Progenitor cell of endocrine pancreas (in vitro differentiated cells): ENCODE measurements at places on chromosomes 13 and 19. TPM values are rescaled to one million over a fixed set of nuclear protein-coding genes. Genes with fewer than 3 reads are reported as not detected.

GRCh38 chr19:46718157-46718933 is 1.4 kb upstream of the PRKD2 start:
- peak overlapping the region; percentile 93 for H3K4me3 ChIP-seq
- H3K27me3 ChIP-seq = no peaks in the 10 kb centered on the region
- H3K27ac ChIP-seq = peak overlapping the region; percentile 85
- peaks cover 15% of the 10 kb centered on the region for H3K4me1 ChIP-seq
- no peak for DNase-seq
- peaks cover 4% of the 10 kb centered on the region for H3K36me3 ChIP-seq

- peaks cover 37% of the 10 kb centered on the region for H3K36me3 ChIP-seq
- peak overlapping the region; percentile 39 for H3K27ac ChIP-seq
- DNase-seq = no peak
- no peak overlapping the region for H3K4me3 ChIP-seq
- peaks cover 17% of the 10 kb centered on the region for H3K4me1 ChIP-seq
These were observed 19.1 kb upstream of the WDR18 start for GRCh38 chr19:964761-965694.

DNA sequence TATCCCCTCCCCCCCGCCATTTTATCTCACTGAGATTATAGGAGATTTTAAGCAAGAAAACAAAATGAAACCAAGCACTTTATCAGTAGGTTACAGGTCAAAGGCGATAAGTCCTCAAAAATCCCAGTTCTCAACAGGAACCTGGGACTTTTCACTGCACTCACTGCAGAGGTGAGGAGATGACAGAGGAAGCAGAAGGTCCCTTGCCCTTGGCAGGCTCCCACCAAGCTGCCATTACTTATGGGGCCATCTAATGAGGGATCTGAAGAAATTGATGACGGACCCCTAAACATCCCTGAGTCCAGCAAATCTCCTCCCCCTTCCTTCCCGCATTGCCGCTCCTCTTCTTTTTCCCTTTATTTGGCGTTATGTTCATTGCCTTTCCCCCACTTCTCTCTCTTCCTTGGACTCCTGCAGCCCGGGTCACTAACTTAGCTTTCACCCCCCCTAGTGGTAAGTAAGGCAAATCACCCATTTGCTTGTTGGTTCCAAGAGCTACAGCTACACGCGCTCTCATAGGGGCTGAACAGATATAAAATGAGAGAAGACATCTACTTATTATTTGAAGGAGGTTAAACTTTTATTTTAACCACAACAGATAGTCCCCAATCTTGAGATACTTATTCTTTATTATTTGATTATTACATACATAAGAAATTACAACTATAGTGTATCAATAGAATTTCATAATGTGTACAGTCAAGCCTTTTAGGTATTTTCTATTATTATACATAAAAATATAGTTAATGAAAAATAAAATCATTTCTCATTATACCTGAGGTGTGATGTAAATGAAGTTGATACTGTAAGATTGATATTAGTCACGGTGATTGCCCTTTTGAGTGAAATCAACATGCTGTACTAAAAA is 52.0 kb upstream of the ARGLU1 start:
- H3K27ac ChIP-seq = peak overlapping the region; percentile 57
- H3K4me1 ChIP-seq = peaks cover 8% of the 10 kb centered on the region
- H3K36me3 ChIP-seq = no peaks in the 10 kb centered on the region
- no peak for DNase-seq
- H3K4me3 ChIP-seq = peak overlapping the region; percentile 46
- peaks cover 37% of the 10 kb centered on the region for H3K27me3 ChIP-seq

DNA sequence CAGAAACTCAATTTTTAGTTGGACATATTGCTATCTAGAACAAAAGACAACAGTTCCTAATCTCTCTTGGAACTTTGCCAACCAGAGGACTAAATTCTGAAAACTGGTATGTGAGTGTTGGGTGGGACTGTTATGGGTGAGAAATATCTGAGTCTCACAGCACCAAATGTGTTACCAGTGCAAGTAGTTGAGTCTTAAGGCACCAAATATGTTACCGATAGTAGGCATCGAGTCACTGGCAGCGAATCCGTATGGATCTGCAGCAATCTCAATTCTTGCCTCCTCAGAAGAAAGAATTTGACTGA is 575.2 kb downstream of the DACH1 start:
- H3K27ac ChIP-seq = no peak overlapping the region
- H3K27me3 ChIP-seq = no peaks in the 10 kb centered on the region
- no peak for DNase-seq
- H3K36me3 ChIP-seq = no peaks in the 10 kb centered on the region
- no peak overlapping the region for H3K4me3 ChIP-seq

DNA sequence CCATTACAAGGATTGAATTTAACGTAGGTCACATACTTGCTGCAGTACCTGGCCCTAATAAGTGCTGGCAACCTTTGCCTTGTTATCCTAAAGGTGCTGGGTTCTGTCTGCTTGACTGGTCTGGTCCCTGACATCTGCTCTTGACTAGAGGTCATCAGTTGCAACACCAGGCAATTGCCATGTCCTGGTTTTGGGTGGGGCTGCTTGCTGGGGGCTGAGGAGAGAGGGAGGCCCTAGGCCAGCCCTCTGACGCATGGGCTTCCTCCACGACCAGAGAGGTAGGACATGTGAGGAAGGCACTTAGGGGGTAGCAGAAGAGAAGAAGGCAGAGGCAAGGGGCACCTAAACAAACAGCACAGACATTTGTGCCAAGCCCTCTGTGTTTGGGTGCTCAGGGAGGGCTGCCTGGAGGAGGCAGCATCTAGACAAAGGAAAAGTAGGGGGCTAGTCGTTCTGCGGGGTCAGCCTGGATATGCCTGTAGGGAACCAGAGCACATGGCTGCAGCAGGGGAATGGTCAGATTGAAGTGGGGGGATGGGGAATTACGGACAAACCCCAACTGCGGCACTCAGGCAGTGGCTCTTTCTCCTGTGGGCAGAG is 21.7 kb downstream of the VSTM2B start:
- no peak for DNase-seq
- H3K4me3 ChIP-seq = no peak overlapping the region
- no peaks in the 10 kb centered on the region for H3K36me3 ChIP-seq
- H3K27ac ChIP-seq = no peak overlapping the region
- peaks cover 12% of the 10 kb centered on the region for H3K27me3 ChIP-seq
- H3K4me1 ChIP-seq = peaks cover 1% of the 10 kb centered on the region

- H3K27me3 ChIP-seq = peaks cover 4% of the 10 kb centered on the region
- no peak overlapping the region for H3K27ac ChIP-seq
- no peak for DNase-seq
- H3K4me3 ChIP-seq = no peak overlapping the region
- H3K36me3 ChIP-seq = no peaks in the 10 kb centered on the region
These were observed 60.7 kb upstream of the RFXAP start for GRCh38 chr13:36758345-36758744.

The CCDC169 gene
- total RNA-seq = 5.8 and 6.5 TPM in 2 replicates

The C5AR1 gene
- total RNA-seq = 2.4 and 2.9 TPM in 2 replicates

DNA sequence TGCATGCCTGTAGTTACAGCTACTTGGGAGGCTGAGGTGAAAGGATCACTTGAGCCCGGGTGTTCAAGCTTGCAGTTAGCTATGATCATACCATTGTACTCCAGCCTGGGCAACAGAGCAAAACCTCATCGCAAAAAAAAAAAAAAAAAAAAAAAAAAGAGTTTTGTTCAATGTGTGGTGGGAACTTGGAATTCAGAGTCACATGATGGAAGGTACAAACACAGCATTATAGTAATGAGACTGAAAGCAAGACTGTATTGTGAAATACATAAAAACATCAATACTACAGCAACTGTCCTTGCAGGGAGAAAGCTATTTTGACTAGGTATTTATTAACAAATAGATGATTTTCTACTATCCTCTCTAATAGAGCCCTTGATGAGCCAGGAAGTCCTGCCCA is 393.2 kb downstream of the DLEU7 start:
- H3K27ac ChIP-seq = no peak overlapping the region
- no peak overlapping the region for H3K4me3 ChIP-seq
- peaks cover 8% of the 10 kb centered on the region for H3K4me1 ChIP-seq
- no peaks in the 10 kb centered on the region for H3K36me3 ChIP-seq
- DNase-seq = no peak

The ADPRHL1 gene
- total RNA-seq = 5.2 and 6.8 TPM in 2 replicates

The ATP4B gene
- not detected in 2 replicates for total RNA-seq
